Uterus (tissue), 4 donors: ENCODE measurements at places on chromosomes 5 and 9. TPM values are rescaled to one million over a fixed set of nuclear protein-coding genes. Genes with fewer than 3 reads are reported as not detected.

GRCh38 chr5:128466554-128466953 lies 71.5 kb downstream of the FBN2 start:
- no peak for DNase-seq

- DNase-seq: no peak
Observed at GRCh38 chr5:172834415-172835289, 601 bp downstream of the ERGIC1 start.

GRCh38 chr5:53956632-53957031 lies 353.7 kb downstream of the ARL15 start:
- no peak for DNase-seq

DNA sequence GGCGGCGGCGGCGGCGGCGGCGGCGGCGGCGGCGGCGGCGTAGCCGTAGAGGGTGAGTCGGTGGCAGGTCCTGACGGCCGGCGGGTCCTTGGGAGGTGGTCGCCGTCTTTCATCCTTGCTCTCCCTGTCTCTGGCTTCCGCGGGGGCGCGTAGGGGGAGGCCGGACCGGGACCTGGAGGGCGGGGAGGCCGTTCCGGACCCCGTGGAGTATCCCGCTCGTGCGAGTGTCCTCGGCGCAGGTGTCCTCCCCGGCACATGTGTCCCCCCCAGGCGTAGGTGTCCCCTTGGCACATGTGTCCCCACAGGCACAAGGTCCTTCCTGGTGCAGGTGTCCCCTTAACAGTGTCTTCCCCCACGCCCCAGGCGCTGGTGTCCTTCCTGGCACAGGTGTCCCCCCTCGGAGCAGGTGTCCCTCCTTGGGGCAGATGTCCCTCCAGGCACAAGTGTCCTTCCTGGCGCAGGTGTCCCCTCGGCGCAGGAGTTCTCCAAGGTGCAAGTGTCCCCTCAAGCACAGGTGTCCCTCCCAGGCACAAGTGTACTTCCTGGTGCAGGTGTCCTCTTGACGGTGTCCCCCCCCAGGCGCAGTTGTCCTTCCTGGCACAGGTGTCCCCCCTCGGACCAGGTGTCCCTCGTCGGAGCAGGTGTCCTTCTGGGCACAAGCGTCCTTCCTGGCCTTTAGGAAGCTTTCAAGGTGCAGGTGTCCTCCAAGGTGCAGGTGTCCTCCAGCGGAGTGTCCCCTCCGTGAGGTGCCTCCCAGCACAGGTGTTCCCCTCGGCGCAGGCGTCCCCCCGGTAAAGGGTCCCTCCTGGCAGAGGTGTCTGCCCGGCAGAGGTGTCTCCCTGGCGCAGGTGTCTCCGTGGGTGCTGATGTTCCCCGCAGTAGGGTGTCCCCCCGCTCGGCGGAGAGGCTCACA lies 519 bp downstream of the EXOC3 start:
- peak; percentile 29 for DNase-seq

SLC2A6 gene
- 11.5 TPM for total RNA-seq

HRH2 gene
- 0.51 TPM for total RNA-seq

LRRC70 gene
- total RNA-seq: 5.6 TPM

ESM1 gene
- 2.1 TPM for total RNA-seq
